Ovary (tissue), 10 donors: ENCODE measurements at places on chromosomes 2 and 18. TPM values are rescaled to one million over a fixed set of nuclear protein-coding genes. Genes with fewer than 3 reads are reported as not detected.

- no peaks in the 10 kb centered on the region for H3K36me3 ChIP-seq
- DNase-seq, result no peak
- no peaks in the 10 kb centered on the region for H3K27me3 ChIP-seq
Measured at GRCh38 chr2:139864821-139865302, 1084.7 kb upstream of the NXPH2 start.

Gene CCNYL1
- total RNA-seq, result 8.3 TPM

Gene IL1R1
- 22.3 TPM for total RNA-seq

GRCh38 chr2:9914384-9915065 lies 37.0 kb upstream of the GRHL1 start:
- H3K4me3 ChIP-seq, result no peak overlapping the region
- no peaks in the 10 kb centered on the region for H3K27me3 ChIP-seq
- H3K27ac ChIP-seq, result no peak overlapping the region
- H3K36me3 ChIP-seq, result no peaks in the 10 kb centered on the region

DNA sequence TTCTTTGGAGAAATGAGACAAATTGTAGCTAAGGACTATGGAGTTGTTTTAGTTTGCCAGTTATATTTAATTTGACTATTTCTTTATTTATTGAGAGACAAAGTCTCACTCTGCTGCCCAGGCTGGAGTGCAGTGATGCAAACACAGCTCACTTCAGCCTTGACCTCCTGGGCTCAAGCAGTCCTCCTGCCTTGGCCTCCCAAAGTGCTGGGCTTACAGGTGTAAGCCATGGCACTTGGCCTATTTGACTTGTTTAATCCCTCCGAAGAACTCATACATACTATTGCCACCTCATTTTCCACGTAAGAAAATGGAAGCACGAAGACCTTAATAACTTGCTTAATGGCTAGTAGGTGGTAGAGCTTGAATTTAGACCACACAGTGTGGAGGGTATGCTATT lies 988 bp upstream of the RNF144A start:
- no peaks in the 10 kb centered on the region for H3K36me3 ChIP-seq
- DNase-seq, result no peak
- H3K27me3 ChIP-seq, result no peaks in the 10 kb centered on the region

DNA sequence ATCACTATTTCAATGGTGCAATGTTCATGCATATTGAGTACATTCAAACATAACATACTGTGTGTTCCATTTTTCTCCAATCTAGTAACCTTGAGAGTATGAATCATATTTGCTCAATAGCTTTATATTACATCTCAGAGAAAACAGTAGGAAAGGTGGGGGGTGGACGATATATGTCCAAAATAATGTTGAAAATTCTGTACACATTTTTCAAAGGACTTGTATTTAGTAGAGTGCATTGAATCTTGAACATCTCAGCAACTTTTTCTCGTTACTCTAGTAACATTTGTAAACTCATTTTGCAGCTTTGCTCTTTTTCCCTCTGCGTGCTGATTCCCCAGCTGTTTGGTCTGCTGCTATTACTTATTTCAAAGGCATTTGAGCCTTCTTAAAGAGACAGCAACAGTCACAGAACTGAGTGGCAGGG lies 1487.0 kb downstream of the LRP1B start:
- no peak for DNase-seq
- no peak overlapping the region for H3K27ac ChIP-seq
- H3K4me1 ChIP-seq, result no peaks in the 10 kb centered on the region
- no peaks in the 10 kb centered on the region for H3K36me3 ChIP-seq
- H3K27me3 ChIP-seq, result no peaks in the 10 kb centered on the region

Gene CD8A
- 0.69 TPM for total RNA-seq

DNA sequence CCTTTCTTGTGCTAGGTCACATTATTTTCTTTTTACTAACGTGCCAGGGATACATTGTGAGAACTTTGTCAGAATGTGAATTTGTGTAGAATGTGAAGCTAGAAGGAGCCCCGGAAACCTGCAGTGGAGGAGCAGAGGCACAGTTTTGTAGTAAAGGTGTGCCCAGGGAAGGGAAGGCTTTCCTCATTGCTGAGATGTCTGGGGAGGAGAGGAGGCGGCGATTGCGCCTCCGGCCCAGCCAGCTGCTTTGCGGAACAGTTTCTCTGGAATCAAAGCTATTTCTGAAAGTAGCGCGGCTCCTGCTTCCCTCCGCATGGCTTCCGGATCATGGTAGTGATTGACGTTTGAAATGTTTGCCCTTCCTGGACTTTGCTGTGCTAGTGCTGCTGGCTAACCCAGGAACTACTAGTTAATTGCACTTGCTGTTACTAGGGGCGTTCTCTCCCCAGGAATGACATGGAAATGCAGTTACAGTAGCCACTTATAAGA lies 83.1 kb upstream of the RBM44 start:
- H3K27ac ChIP-seq, result no peak overlapping the region
- no peak overlapping the region for H3K4me3 ChIP-seq
- H3K36me3 ChIP-seq, result no peaks in the 10 kb centered on the region
- peaks cover 2% of the 10 kb centered on the region for H3K4me1 ChIP-seq

- H3K4me3 ChIP-seq, result no peak overlapping the region
- H3K36me3 ChIP-seq, result no peaks in the 10 kb centered on the region
- H3K4me1 ChIP-seq, result peaks cover 25% of the 10 kb centered on the region
- H3K27ac ChIP-seq, result peak overlapping the region; percentile 13
- peak; percentile 81 for DNase-seq
Measured at GRCh38 chr2:240913810-240914644, 7.9 kb downstream of the CROCC2 start.

DNA sequence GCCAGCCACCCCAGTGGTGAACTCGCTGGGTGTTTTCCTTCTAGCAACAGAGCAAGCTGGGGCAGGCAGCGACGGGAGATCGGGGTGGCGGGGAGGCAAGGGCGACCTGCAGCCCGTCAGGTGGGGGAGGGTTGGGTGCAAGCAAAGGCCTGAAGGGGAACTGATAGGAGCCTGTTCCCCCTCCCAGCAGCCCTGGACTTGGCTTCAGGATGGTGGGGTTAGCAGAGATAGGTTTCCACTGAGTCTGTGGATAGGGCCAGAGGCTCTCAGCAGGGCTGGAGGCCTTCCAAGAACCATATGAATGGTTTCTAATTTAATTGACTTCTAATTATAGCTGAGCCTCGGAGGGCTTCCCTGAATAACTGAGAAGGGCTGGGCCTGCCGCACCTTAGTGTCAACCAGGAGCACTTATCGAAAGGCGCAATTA lies 55.3 kb downstream of the EDAR start:
- H3K4me1 ChIP-seq, result no peaks in the 10 kb centered on the region
- H3K36me3 ChIP-seq, result no peaks in the 10 kb centered on the region
- H3K4me3 ChIP-seq, result no peak overlapping the region
- no peaks in the 10 kb centered on the region for H3K27me3 ChIP-seq
- no peak overlapping the region for H3K27ac ChIP-seq
- no peak for DNase-seq

DNA sequence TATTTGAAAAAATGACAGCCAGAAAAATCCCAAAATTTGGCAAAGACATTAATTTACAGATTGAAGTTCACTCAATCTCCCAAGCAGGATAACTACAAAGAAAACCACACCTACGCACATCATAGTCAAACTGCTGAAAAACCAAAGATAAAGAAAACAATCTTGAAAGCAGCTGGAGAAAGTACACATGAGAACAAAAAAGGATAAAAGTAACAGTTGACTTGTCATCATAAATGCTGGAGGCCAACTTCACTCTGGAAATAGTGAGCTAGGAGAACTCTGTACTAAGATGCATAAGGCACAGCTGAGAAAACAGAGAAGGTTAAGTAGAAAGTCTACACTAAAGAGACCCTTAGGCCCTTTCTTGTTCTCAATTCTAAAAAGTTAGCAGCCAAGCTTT lies 73.1 kb downstream of the TLK1 start:
- no peaks in the 10 kb centered on the region for H3K36me3 ChIP-seq
- no peak overlapping the region for H3K27ac ChIP-seq
- peaks cover 1% of the 10 kb centered on the region for H3K4me1 ChIP-seq
- no peak overlapping the region for H3K4me3 ChIP-seq

GRCh38 chr2:135743860-135744259 lies 2.2 kb downstream of the UBXN4 start:
- H3K4me1 ChIP-seq, result peaks cover 6% of the 10 kb centered on the region
- H3K27me3 ChIP-seq, result no peaks in the 10 kb centered on the region
- H3K27ac ChIP-seq, result no peak overlapping the region
- no peaks in the 10 kb centered on the region for H3K36me3 ChIP-seq

GRCh38 chr2:176508374-176508773 lies 239.1 kb downstream of the MTX2 start:
- H3K27ac ChIP-seq, result no peak overlapping the region
- no peaks in the 10 kb centered on the region for H3K36me3 ChIP-seq

GRCh38 chr2:241052677-241053360 lies 49.3 kb downstream of the MTERF4 start:
- no peak overlapping the region for H3K27ac ChIP-seq
- no peaks in the 10 kb centered on the region for H3K4me1 ChIP-seq
- no peak overlapping the region for H3K4me3 ChIP-seq
- no peaks in the 10 kb centered on the region for H3K36me3 ChIP-seq
- no peaks in the 10 kb centered on the region for H3K27me3 ChIP-seq

Gene DUSP2
- total RNA-seq, result 1.7 TPM

DNA sequence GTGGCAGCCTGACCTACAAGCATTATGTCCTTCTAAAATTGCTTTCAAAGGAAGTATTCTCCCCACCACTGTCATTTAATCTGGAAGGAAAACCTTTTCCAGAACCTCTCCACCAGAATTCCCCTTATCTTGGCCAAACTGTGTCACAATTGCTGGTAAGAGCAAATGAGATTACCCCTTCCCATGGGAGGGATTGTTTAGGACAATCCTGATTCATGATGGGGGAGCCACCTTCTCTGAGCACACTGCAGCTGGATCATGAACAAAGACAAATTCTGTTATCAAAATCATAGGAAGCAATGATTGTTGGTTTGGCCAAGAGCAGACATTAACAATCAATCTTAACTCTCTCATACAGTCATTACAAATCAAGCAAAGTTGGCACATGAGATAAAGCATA lies 18.1 kb upstream of the ATOH8 start:
- no peaks in the 10 kb centered on the region for H3K36me3 ChIP-seq
- no peak overlapping the region for H3K27ac ChIP-seq

Gene CXCR2
- 0.33 TPM for total RNA-seq
